ENCODE measurements at places on chromosomes 7 and 10. TPM values are rescaled to one million over a fixed set of nuclear protein-coding genes. Genes with fewer than 3 reads are reported as not detected.

DNA sequence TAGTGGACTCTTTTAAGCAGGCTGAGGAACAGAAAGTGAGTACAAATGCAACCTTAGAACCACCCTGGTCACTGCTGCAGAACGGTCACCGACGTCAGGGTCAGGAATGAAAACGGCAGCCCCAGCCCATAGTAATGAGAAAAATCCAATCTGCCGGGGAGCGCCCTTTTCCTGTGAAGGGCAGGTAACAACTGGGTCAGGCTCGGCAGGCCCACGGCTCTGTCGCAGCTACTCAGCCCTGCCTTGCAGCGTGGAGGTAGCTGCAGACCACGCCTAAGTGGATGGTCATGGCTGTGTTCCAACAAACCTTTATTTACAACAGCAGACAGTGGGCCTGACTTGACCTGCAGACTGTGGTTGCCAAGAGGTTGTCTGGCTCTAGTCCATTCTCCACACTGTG is 563.2 kb downstream of the DNAJB6 start:
- DNase-seq = no peak
- H3K27ac ChIP-seq = no peak overlapping the region
- H3K27me3 ChIP-seq = peaks cover 21% of the 10 kb centered on the region
- no peaks in the 10 kb centered on the region for H3K4me1 ChIP-seq
- peaks cover 26% of the 10 kb centered on the region for H3K36me3 ChIP-seq

SPDYE5 gene
- total RNA-seq = not detected

CCL24 gene
- total RNA-seq = not detected

DNA sequence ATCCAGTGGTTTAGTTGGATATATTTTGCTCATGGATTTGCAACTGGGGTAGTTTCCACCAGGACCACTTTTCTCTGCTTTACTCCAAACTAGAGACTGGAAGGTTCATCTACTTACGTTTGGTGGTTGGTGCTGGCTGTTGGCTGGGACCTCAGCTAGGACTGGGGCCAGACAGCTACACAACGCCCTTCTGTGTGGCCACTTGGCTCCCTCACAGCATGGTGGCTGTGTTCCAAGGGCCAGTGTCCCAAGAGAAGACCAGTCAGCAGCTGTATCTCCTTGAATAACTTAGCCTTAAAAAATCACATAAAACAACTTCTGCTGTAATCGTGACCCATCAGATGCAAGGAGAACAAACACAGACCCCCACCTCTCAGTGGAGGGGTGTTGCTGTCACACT is 4.2 kb upstream of the KCNH2 start:
- no peak overlapping the region for H3K4me3 ChIP-seq
- H3K4me1 ChIP-seq = peaks cover 13% of the 10 kb centered on the region
- peaks cover 13% of the 10 kb centered on the region for H3K27me3 ChIP-seq
- no peak overlapping the region for H3K27ac ChIP-seq
- H3K36me3 ChIP-seq = no peaks in the 10 kb centered on the region

DNA sequence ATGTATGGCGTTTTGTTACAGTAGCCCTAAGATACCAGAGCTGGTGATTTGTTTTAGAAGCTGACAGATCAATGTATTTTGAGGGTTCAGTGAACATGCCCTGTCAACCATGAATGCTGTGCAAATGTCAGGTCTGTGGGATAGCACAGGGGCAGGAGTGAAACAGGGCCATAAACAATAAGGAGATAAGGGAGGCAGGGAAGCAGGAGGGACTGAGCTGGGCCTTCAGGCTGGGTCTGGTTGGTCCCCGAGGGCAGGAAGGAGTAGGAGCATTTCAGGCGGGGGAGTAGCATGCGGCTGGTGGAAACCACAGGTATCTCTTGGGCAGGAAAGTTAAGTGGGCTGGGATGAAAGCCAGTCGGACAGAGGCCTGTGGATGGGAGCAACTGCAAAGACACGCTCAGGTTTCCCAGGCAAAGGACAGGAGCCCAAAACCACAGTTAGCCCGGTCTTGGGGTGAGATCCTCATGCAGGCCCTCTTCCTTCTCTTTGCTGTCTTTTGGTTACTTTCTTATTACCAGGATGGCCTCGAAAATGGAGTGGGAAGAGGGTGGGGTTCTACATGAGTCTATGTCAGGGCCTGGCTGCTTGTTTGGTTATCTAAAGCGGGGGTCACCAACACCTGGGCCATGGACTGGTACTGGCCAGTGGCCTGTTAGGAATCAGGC is 69.5 kb upstream of the SEPHS1 start:
- H3K4me3 ChIP-seq = no peak overlapping the region
- DNase-seq = no peak
- H3K27me3 ChIP-seq = peaks cover 5% of the 10 kb centered on the region
- H3K4me1 ChIP-seq = peaks cover 2% of the 10 kb centered on the region

DNA sequence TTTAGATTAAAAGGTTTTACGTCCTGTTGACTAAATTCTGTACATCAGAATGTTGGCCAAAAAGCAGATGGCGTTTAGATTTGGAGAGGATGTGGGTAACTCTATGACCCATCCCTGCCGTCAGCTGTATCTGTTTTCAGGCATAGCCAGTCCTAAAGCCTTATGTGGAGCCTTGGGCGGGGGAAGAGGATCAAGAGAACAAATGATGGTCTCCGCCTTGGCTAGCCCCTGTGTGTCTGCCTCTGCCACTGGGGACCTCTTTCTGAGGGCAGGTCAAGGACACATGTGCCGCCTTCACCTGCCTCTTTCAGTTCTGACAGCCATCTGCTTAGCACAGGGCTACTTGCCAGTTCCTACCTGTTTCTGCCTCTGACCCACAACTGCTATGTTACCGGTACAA is 24.1 kb downstream of the PDSS1 start:
- no peak for DNase-seq
- H3K4me1 ChIP-seq = no peaks in the 10 kb centered on the region
- no peak overlapping the region for H3K27ac ChIP-seq
- no peak overlapping the region for H3K4me3 ChIP-seq
- no peaks in the 10 kb centered on the region for H3K27me3 ChIP-seq

GRCh38 chr7:55018361-55019190 is at the start of gene EGFR:
Gene EGFR (plus strand): TSS chr7:55019017. CDS start chr7:55019278, 261 bp downstream.
- peak; percentile 56 for DNase-seq
- H3K27ac ChIP-seq = no peak within 1 kb of the TSS
- peak within 1 kb of the TSS; percentile 78 for H3K4me3 ChIP-seq
- no peaks in the 10 kb centered on the region for H3K36me3 ChIP-seq
- H3K4me1 ChIP-seq = peaks cover 2% of the 10 kb centered on the region
- peaks cover 18% of the 10 kb centered on the region for H3K27me3 ChIP-seq

- H3K36me3 ChIP-seq = peaks cover 11% of the 10 kb centered on the region
- no peak for DNase-seq
- H3K4me3 ChIP-seq = no peak overlapping the region
- peaks cover 1% of the 10 kb centered on the region for H3K27me3 ChIP-seq
- H3K27ac ChIP-seq = no peak overlapping the region
- H3K4me1 ChIP-seq = no peaks in the 10 kb centered on the region
These were observed 101.6 kb downstream of the RNF133 start for GRCh38 chr7:122597277-122597676.

GRCh38 chr7:75915416-75916156 is 631 bp downstream of the POR start:
- H3K4me1 ChIP-seq = peaks cover 8% of the 10 kb centered on the region
- peaks cover 7% of the 10 kb centered on the region for H3K27me3 ChIP-seq
- no peak overlapping the region for H3K27ac ChIP-seq
- no peaks in the 10 kb centered on the region for H3K36me3 ChIP-seq
- peak overlapping the region; percentile 93 for H3K4me3 ChIP-seq

CHST12 gene
- total RNA-seq = 26.9 TPM

GRCh38 chr7:155289949-155290501 is 7.7 kb upstream of the INSIG1 start:
- H3K27me3 ChIP-seq = peaks cover 24% of the 10 kb centered on the region
- H3K4me3 ChIP-seq = no peak overlapping the region
- no peak overlapping the region for H3K27ac ChIP-seq

Measured in endothelial cell (in vitro differentiated cells).